ENCODE measurements at places on chromosomes 13 and 19.

- peak; percentile 25 for DNase-seq
Observed at GRCh38 chr13:26219726-26220125, 2.4 kb downstream of the RNF6 start.

GRCh38 chr13:110105136-110105535 lies 201.8 kb downstream of the COL4A1 start:
- DNase-seq, result no peak

GRCh38 chr19:57665261-57665806 lies 3.4 kb upstream of the ZSCAN4 start:
- no peak for DNase-seq

GRCh38 chr13:112003396-112003795 lies 63.6 kb upstream of the SOX1 start:
- no peak for DNase-seq

- no peak for DNase-seq
Observed at GRCh38 chr13:51997641-51998330, 13.5 kb downstream of the ATP7B start.

DNA sequence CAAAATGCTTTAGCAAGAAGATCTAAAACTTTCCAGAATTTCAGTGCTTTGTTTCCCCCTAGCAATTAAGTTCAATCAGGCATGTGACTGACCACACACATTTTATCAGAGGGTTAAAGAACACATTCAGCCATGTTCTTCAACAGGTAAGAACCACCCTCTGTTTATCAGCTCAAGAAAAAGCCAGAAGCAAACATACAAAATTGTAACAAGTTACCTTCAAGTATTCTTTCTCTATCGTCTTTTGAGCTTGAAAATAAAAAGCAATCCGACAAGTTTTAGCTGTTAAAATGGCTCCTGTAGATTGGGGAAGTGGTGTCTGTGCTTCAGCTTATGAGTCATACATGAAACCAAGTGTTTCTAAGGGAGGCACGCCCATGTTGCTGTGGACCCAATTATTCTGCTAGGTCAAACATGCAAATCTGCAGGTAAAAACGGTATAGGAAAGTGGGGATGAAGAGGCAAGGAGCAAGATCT lies at the start of gene ELF1:
Gene ELF1, minus strand, starts transcription at position 306 of the 477 bp plus-strand sequence. CDS start 37,262 bp downstream, outside the sequence.
- no peak for DNase-seq

GRCh38 chr19:12668932-12669269 lies 2.3 kb downstream of the WDR83 start:
- no peak for DNase-seq

DNA sequence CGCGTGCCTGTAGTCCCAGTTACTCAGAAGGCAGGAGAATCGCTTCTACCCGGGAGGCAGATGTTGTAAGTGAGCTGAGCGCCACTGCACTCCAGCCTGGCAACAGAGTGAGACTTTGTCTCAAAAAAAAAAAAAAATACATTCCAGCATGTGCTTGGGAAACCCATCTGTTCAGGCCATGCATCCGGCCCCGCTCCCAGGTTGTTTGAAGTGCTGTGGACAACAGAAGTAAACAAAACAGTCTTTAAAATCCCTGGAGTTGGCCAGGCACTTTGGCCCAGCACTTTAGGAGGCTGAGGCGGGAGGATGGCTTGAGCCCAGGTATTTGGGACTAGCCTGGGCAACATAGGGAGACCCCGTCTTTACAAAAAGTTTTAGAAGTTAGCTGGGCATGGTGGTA lies 3.2 kb upstream of the PTPRS start:
- peak; percentile 18 for DNase-seq

- DNase-seq, result no peak
Observed at GRCh38 chr19:41064974-41065569, 23.2 kb upstream of the CYP2A13 start.

DNA sequence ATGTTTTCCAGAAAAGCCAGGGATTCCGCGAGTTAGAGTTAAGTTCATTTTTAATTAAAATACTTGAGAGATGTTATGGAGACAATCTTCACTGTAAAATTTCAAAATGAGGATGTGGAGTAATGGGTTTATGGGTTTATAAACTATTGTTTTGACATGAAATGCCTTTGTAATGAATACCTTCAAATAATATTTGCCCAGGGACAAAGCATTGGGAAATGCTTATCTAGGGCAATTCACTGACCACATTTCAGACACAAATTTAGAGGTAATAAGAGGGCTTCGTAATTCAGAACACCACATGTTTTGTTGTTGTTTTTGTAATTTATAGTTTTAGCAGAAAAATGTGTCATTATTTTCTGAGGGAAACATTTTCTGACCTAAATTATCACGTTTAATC lies 241.1 kb upstream of the ATXN8OS start:
- no peak for DNase-seq

DNA sequence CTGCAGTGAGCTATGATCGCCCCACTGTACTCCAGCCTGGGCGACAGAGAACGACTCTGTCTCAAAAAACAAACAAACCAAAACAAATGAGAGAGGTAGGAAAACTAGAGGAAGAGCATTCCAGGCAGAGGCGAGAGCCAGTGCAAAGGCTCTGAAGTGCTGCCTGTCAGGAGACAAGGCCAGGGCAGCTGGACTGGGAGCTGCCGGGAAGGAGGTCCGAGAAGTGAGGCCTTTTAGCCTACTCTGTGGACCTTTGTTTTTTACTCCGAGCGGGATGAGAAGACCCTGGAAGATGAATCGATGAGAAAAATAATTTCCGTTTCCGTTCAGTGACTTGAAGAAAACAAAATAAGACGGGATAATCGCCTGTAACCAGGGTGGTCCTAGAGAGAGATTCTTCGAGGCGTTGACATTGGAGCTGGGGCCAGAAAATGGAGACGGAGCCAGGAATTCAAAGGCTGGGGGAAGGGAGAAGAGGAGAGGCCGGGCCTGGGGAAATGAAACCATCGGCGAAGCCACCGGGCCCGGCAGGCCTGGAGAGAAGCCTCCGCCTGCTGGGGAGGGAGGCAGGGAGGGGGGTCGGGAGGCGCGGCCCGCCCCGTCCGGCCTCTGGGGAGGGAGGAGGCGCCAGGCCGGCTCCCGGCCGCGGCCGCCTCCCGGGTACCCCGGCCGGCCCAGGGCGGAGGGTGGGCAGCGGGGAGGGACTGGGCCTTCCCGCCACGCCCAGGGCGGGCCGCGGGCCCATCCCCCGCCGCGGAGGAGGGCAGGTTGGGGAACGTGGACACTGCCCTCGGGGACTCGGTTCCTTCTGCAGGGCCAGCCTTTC lies 7.8 kb upstream of the SERTAD1 start:
- DNase-seq, result peak; percentile 66

GRCh38 chr19:33300009-33300893 lies 2.1 kb downstream of the CEBPA start:
- DNase-seq, result no peak

GRCh38 chr19:49875857-49876421 lies 1.2 kb downstream of the AKT1S1 start:
- no peak for DNase-seq

- no peak for DNase-seq
Observed at GRCh38 chr19:18931316-18932162, 9.5 kb downstream of the HOMER3 start.

DNA sequence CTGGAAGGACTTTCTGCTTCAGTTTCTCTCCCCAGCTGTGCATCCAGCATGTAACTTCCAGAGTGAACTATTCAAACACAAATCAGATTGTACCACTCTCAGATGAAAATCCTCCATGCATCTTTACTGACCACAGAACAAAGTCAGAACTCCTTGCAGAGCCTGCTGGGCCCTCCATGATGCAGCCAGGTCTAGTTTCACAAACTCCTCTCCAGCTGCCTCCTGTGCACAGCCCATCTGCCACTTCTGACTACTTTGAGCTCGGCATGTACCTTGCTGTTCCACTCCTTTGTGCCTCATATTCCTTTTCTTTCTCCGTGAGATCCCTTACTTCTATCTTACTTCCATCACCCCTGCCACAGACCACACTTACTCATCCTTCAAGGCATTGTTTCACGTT lies 31.4 kb downstream of the NALCN start:
- no peak for DNase-seq

- DNase-seq, result no peak
Observed at GRCh38 chr13:45799451-45799850, 52.1 kb downstream of the SIAH3 start.

DNA sequence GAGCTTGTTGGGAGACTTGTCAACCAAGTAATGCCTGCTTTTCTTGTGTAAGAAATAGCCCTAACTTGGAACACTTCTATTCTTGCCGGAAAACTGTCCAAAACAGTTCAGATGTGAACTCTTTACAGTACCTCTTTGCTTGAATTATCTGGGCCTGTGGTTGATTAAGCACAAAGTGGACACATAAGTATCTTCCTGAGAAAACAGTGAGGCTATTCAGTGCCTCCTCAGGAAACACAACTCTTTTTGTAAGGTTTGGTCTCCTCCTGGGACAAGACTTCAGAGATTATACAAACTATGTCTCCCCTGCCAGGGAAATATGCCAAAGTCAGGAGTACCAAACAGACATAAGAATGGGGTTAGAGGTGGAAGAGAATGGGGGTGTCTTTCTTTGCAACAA lies 127.7 kb downstream of the LACC1 start:
- DNase-seq, result no peak

GRCh38 chr13:44680746-44681355 lies 104.7 kb upstream of the TSC22D1 start:
- DNase-seq, result no peak

- no peak for DNase-seq
Observed at GRCh38 chr13:113599391-113599790, 14.8 kb downstream of the TFDP1 start.

- no peak for DNase-seq
Observed at GRCh38 chr13:75454497-75454896, 27.5 kb downstream of the TBC1D4 start.

GRCh38 chr19:34734537-34735103 lies 577 bp downstream of the ZNF181 start:
- DNase-seq, result peak; percentile 54

DNA sequence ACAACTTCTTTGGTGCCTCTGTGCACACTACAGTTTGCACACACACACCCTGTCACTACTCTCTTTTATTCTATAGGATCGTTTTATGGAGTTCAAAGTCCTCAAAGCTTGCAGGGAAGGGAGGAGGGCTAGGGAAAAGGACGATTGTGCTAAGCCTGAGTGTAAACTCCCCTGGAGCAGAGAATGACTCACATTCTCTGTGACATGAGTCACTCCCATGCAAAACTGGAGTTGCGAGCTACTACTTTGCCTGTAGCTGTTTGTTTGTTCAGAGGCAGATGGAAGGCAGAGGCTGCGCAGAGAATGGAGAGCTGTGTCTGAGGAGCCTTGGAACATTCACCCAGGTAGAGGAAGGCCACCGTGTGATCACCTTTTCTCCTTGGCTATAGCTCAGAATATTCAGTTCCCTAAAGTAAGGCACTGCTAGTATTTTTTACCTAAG lies 80.5 kb upstream of the MBNL2 start:
- DNase-seq, result peak; percentile 38

DNA sequence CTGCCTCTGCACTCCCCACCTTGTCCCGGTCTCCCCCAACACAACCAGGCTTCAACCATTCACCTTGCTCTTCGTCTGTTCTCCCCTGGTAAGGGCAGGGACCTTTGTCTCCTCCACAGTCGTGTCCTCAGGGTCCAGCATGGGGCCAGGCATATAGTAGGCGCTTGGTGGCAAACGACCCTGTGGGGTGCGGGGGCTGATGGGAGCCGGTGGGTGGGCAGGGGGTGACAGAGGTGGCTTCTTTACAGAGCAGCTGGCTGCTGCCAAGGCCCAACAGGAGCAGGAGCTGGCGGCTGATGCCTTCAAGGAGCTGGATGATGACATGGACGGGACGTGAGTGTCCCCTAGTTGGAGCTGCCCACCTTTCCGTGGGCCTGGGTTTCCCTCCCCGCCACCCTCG lies 9.7 kb downstream of the PRKCSH start:
- DNase-seq, result no peak

DNA sequence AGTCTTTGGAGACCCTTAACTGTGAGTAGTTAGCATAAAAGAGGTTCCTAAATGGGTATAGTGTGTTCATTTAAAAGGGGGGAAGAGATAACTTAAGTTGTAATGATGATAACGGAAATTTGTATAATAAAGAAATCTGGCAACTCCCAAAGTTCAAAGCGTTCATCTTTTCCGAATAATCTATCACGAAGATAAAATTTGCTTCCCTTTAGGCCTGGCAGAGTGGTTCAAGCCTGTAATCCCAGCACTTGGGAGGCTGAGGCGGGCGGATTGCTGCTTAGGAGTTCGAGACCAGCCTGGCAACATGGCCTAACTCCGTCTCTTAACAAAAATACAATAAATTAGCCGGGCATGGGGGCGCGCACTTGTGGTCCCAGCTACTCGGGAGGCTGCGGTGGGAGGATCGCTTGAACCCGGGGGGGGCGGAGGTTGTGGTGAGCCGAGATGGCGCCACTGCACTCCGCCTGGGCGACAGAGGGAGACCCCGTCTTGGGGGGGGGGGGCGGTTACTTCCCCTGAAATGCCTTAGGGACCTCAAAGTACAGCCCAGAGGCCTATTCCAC lies 934 bp downstream of the N4BP2L2 start:
- DNase-seq, result no peak

DNA sequence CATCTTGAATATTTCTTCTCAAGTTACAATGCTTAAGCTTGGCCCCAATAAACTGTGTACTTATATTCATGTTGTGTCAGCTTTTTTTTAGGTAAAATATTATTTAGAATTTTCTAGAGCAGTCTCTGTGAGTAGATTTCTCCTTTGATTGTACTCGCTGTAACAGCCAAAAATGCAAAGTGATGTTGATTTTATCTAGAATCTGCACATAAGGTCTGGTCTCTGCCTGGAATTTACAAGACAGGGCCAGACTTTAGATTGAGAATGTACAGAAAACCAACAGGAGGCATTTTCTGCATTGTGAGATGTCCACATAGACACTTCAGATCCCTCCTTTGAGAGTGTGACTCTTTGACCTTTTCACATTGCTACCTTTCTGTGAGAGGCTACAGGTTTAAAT lies 43.1 kb upstream of the ZNF681 start:
- DNase-seq, result no peak

GRCh38 chr13:85434927-85435326 lies 364.3 kb downstream of the SLITRK6 start:
- no peak for DNase-seq

GRCh38 chr13:71704656-71705055 lies 162.3 kb downstream of the DACH1 start:
- DNase-seq, result no peak

DNA sequence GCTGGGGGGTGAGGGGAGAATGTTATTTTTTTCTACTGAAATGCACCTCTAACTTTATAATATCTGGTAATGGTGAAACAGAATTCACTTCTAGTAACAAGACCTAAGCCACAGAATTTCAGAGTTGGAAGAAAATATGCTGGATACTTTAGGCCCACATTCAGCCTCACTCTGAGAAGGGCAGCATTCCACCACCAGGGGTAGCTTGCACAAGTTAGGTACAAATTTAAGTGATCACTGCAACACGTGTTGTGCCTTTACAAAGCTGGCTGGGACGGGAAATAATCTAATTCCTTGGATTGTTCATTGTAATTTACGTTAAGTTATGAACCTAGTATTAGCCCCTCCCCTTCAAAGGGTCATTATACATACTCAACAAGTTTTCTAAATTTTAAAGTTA lies 192.3 kb downstream of the RGCC start:
- DNase-seq, result no peak

- no peak for DNase-seq
Observed at GRCh38 chr13:48975856-48976575, at the start of gene FNDC3A. TSS of gene FNDC3A (plus strand) at chr13:48975912. CDS start at chr13:49006191, 30,279 bp downstream.

Data from AG09309 (cell line).